ENCODE measurements at places on chromosomes 1 and 21. TPM values are rescaled to one million over a fixed set of nuclear protein-coding genes. Genes with fewer than 3 reads are reported as not detected.

TARDBP gene
- polyA plus RNA-seq = 79.8 TPM

CAPN9 gene
- polyA plus RNA-seq = 5.1 TPM

UBE4B gene
- 33.6 TPM for polyA plus RNA-seq

OR14C36 gene
- polyA plus RNA-seq = not detected

GPR25 gene
- not detected for polyA plus RNA-seq

TNFRSF4 gene
- not detected for polyA plus RNA-seq

AQP10 gene
- not detected for polyA plus RNA-seq

GLIS1 gene
- not detected for polyA plus RNA-seq

PROK1 gene
- polyA plus RNA-seq = 4.8 TPM

KRTAP12-2 gene
- polyA plus RNA-seq = not detected

RNF207 gene
- polyA plus RNA-seq = 47.4 TPM

C1orf141 gene
- polyA plus RNA-seq = not detected

CD55 gene
- polyA plus RNA-seq = 79.4 TPM

AHCYL1 gene
- 37.7 TPM for polyA plus RNA-seq

OLFML3 gene
- 31.7 TPM for polyA plus RNA-seq

NIBAN1 gene
- 3.8 TPM for polyA plus RNA-seq

REN gene
- 3.6 TPM for polyA plus RNA-seq

VPS72 gene
- 33.1 TPM for polyA plus RNA-seq

PTPN7 gene
- 15.0 TPM for polyA plus RNA-seq

PTPRC gene
- 11.6 TPM for polyA plus RNA-seq

Data from adrenal gland (tissue), 19 donors.